Muscle of leg (tissue), 16 donors: ENCODE measurements at places on chromosomes 11 and 22. TPM values are rescaled to one million over a fixed set of nuclear protein-coding genes. Genes with fewer than 3 reads are reported as not detected.

Gene OR6A2
- total RNA-seq, result 0.04 TPM

Gene USP2
- 8.3 TPM for total RNA-seq

GRCh38 chr11:12556788-12557384, 117.3 kb upstream of the TEAD1 start:
- peak; percentile 92 for DNase-seq

Gene MS4A12
- not detected for total RNA-seq

- no peak for DNase-seq
These were observed 195.0 kb downstream of the MAML2 start for GRCh38 chr11:96147906-96148486.

DNA sequence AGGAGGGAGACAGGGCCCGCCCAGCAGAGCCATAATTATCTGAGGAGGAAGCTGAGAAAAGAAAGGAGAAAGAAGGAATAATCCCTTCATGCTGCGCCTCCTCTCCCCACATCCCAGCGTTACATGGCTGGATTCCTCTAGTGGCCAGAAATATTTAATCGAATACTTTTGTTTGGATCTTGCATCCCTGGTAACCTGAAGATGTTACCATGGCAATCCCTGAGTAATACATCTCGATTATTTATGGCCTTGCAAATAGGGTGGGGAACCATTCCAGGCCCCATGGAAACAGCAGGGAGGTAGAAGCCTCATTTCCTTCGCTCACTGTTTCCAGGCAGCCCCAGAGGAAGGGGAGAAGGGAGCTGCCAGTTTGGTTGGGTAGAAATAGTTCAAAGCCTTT, 357.7 kb downstream of the BUD13 start:
- DNase-seq, result peak; percentile 85

GRCh38 chr11:65502274-65502554, 3.4 kb downstream of the MALAT1 start:
- no peak for DNase-seq

GRCh38 chr22:36065462-36065774, 36.8 kb upstream of the RBFOX2 start:
- DNase-seq, result no peak

Gene FOLR1
- 3.6 TPM for total RNA-seq

Gene TUBA8
- 28.2 TPM for total RNA-seq

Gene SH3BP1
- total RNA-seq, result 5.2 TPM

- no peak for DNase-seq
These were observed 40.4 kb downstream of the SERPIND1 start for GRCh38 chr22:20814221-20814808.

DNA sequence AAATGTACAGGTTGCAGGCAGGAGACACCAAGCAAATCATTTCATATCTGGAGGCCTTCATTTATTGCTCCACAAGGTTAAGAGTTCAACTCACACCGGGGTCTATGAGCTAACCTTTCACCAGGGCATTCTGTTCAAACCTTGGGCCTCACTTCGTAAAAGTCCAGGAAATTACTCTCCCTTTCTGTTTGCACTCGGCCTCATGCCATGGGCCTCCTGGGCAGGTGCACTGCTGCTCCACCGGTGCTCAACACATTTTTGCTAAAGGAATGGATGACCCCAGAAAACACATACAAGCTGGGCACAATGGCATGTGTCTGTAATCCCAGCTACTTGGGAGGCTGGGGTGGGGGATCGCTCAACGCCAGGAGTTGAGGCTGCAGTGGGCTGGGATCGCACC, 16.6 kb upstream of the RRP7A start:
- no peak for DNase-seq

DNA sequence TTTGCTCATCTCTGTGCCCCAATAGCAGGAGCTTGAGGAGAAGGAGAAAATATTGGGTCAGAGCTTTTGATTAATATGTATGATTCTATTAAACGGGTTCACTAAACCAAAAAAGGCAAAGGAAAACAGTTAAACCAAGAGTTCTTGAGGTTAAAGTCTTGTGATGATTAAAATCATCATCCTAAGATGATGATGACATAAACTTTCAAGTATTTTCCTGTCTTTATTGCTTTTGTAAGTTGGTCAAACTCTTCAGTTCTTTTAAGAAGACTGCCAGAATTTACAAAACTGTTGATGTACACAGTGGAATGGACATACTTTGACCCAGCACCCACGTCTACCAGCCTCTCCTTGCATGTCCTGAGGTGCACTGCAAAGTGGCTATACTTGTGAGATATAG, 41.0 kb downstream of the FDX1 start:
- DNase-seq, result no peak

Gene SREBF2
- 30.9 TPM for total RNA-seq

Gene APOL5
- 1.1 TPM for total RNA-seq

DNA sequence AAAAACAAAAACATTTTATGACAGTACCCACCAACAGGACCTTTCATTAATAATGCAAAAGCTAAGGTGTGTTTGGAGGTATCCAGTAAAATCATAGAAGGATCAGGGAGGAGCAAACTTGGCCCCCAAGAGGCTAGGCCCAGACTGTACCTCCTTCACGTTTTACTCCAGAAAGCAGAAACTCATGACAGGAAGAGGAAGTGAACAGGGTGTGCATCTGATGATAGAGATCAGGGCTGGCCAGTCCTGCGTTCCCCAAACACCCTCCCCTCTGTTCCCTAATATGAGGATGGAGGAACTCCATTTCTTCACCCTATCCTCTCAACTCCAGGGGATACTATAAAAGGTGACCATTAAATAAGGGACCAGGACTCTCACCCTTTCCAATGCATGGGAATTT, 10.2 kb upstream of the MS4A12 start:
- DNase-seq, result peak; percentile 22

DNA sequence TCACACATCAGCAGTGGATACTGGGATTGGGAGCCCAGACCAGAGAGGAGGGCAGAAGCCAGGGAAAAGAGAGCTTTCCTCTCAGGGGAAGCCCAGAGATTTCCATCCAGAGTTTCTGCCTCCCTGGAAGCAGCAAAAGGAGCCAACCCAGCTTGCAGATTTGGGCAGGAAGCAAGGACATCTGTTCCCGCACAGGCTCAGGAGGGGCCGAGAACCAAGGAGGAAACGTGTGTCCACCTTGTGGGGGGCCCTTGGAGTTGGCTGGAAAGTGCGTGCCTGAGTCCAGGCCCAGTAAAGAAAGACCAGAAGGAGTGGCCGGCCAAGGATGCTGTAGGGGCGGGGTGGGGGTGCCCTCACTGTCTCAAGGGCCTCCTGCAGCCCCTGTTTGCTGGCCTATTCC, 6.0 kb upstream of the NPTXR start:
- DNase-seq, result peak; percentile 57

Gene VSTM5
- 0.31 TPM for total RNA-seq
